ENCODE measurements at places on chromosomes 7 and 10.

DNA sequence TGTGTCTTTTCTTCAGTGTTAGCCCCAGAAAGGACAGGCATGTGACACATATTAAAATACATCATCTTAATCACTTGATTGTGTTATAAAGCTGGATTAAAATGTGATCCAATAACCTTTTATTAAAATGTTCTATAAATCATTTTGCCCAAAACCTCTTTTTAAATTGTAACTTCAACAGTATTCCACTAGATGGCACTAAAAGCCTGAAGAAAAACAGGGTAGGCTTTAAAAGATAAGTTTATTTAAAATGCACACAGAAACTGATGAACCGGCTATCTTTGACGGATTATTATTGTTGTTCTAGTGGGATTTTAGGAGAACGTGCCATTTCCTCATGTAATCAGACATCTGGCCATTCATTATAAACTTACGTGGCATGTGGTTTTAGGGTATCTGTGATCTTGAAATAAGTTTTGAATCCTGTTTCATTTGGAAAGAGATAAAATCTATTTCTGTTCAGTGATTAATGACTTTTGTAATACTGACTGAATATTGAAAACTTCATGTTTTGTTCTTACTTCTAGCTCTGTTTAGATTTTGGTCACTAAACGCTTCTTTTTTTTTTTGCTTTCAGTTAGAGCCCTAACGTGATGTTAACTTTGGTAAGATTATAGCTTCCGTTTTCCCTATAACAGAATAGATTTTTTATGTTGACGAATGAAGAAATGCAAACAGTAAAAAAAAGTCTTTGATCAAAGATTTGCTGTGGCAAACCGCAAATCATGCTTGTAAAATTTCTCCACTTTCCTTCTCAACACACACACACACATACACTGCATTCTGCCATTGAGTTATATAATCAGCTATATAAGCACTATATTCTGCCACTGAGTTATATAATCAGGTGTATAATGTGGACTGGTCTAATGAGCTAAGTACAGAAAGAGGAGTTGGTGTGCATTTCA lies 13.6 kb downstream of the VPS50 start:
- DNase-seq: no peak

GRCh38 chr7:47092336-47092735 lies 489.6 kb downstream of the TNS3 start:
- DNase-seq: no peak

- no peak for DNase-seq
Observed at GRCh38 chr7:131455001-131455400, 101.4 kb downstream of the PODXL start.

- DNase-seq: no peak
Observed at GRCh38 chr10:8144496-8144895, 90.0 kb downstream of the GATA3 start.

DNA sequence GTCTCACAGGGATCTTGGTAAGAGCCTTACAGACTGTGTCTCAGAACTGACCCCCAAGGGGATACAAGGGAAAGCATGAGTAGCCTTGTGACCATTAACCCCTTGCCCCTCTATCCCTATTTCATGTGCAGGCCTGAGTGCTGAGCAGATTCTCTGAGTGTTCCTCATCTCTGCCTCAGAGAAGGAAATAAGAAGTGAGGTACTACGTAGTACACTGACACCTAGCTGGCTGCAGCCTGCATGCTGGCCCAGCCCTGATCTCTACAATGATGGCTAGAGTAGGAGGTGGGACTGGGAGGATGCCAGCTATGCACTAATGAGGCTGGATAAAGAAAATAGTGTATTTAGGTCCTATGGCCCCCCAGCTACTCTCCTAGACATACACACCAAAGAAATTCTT lies 174.9 kb upstream of the HPS1 start:
- DNase-seq: no peak

- no peak for DNase-seq
Observed at GRCh38 chr7:55642266-55642665, 70.0 kb upstream of the VOPP1 start.

- no peak for DNase-seq
Observed at GRCh38 chr10:95289003-95289920, 1.5 kb downstream of the PDLIM1 start.

DNA sequence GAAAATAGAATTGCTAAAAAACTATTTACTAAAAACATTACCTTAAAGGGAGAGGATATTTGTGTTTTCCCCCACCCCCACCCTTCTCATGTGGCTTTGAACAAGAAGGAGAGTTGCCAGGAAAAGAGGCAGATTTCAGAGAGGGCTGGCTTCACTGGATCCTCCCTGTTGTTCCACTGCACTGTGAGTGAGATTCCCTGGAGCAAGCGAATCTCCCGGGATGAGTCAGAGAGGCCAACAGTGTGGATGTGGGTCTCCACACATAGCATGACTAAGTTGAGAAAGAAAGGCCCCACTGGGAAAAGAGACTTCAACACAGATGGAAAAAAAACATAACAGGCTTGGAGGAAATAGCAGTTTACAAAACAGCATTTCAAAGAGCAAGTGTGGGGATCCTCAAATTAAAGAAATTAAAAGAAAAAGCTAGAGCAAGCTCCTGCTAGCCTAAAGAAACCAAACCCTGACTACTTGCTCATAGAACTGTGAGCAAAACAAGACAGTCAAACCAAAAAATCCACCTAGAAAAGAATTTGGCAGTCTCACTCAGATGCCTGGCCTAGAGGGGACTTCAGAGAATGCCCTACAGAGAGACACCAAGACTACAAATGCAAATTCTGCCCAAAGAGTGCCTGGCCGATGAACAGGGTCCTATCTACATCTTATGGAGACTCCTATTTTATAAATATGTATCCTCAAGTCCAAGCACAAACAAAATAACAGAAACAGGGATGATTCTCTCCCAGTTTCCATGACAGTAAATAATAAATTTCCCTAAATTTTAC lies 3.4 kb downstream of the CAV1 start:
- DNase-seq: no peak

GRCh38 chr10:71382757-71383156 lies 14.0 kb upstream of the CDH23 start:
- DNase-seq: no peak

- DNase-seq: no peak
Observed at GRCh38 chr7:131961054-131961680, 404.7 kb upstream of the PODXL start.

DNA sequence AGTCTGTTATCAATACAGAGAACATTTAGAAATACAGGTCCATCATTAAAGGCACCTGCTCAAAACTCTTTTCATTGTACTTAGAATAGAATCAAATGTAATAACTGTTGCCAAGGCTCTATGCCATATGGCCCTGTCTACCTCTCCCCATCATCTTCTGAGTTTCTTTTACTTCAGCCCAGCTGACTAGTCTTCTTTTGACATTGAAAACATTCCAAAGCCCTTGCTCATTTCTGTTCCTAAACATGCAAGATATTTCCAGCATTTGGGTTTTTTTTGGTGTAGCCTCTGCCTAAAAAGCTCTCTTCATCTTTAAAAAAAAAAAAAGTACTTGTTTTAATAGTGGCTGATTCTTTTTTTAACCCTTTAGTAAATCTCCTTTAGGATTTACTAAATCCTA lies 165.5 kb upstream of the SMIM30 start:
- no peak for DNase-seq

- DNase-seq: no peak
Observed at GRCh38 chr10:86269332-86269731, 97.3 kb downstream of the GRID1 start.

DNA sequence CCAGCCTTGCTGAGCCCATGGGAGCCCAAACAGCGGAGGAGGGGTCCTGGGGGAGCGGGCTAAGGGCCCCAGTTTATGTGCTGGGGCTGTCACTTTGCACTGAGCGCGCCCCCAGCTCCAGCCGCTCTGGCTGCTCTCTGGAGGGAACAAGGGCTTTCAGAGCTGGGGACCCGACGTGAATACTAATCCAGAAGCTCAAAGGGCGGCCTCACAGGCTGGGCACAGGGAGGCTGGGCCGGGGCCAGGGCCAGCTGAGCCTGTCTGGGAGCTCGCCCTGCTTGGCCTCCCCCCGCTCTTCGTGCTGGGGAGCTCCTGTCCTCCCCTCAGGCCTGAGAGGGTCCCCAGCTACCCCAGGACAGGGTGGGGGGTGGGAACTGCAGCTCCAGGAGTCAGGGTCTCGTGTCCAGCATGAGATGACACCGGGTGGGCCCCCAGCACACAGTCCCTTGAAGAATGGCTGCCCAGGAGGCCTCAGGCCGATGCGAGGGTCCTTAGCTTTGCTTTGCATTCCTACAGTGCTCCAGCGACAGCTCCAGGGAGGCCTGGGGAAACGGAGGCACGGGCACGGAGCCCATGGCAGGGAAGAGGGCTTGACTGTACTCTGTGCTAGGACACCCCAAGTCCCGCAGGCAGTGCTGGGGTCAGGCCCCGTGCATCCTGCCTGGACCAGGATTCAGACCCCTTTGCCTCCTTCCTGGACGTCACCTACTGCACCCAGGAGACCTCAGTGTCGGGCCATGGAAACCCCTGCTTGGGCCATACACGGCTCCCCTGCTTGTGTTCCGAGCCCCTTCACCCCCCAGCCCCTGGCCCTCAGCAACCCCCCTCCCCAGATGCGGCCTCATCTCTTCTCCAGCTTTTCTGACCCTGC lies 5.8 kb upstream of the AMZ1 start:
- DNase-seq: no peak

DNA sequence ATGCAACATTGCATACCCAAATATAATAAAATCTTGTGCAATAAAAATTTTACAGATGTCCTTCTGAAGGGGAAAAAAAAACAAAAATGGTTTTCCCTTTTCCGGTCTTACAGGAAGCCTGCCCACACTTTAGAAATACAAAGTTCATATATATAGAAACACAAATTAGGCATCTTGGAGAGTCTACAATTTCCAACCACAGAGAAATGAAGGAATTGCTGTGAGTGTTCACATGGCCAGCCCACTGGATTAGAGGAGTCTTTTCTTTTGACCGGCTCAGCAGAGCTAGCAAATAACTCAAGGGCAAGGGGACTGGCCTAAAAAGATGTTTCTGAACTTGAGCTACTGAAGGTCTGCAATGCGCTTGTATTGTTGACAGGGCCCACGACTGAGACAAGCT lies 92.4 kb downstream of the GLI3 start:
- no peak for DNase-seq

DNA sequence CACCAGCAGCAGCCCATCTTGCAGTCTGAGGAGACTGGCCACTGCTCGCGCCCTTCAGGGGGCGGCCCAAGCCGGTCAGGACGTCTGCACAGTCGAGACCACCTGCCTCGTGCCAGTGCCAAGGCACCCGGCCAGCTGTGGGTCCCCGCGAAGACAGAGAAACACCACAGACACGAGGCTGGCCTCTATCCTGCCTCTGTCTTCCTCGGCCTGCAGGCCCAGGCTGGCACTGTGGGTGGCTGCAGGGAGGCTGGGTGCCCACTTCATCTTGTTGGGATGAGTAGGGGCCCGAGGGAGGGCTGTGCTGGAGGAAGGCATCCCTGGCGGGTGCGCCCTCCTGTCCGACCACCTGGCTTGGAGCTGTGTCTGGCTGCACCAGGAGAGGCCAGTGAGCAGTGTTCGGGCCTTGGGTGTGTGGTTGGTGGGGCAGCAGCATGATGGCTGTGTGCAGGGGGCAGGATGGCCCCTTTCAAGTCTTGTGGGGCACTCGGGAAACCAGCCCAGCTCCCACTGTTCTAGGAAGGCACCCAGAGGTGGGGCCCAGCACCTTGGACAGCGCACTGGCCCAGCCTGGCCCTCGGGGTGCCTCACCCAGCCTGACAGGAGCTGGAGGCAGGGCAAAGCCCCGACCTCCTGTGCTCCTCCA lies 7.3 kb downstream of the DPYSL4 start:
- DNase-seq: no peak

- DNase-seq: no peak
Observed at GRCh38 chr10:67086327-67087134, 160.7 kb downstream of the LRRTM3 start.

GRCh38 chr7:102098986-102099385 lies 187.7 kb upstream of the SH2B2 start:
- no peak for DNase-seq

DNA sequence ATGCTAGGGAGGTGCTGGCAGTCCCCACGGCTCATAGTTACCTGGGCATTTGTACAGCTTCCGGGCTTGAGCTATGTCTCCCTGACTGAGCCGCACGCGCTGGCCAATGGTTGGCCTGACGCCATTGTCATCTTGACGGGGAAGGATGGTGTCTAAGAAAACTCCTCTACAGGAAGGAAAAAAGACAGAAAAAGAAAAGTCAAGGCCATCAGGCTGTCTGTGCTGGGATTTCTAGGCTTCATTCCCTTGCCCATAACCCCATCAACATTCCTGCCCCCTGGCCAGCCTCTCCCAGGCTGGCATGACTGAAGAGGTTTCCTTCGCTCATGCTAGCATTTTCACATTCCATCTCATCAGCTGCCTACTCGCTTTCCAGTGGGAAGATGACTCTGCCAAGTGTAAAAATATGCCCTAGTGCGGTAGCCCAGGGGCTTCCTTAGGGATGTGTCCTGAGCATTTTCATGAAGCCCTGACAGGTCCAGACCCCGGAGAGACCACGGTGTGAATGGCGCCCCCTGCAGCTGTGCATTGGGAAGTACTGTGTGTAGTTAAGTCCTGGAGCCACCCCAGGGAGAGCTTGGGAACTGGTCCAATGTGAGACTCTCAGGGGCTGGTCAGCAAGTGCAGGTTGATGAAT lies 54.5 kb upstream of the OPALIN start:
- no peak for DNase-seq

- no peak for DNase-seq
Observed at GRCh38 chr10:92404612-92405418, 113.8 kb downstream of the MARCHF5 start.

All from stimulated activated CD8-positive, alpha-beta memory T cell treated with anti-CD3 and anti-CD28 coated beads, Interleukin-7, amount 100 ng/mL, for 1 hour (primary cell).